Anterior cingulate cortex (tissue), 58 donors: ENCODE measurements at places on chromosomes 5 and 9.
A peak's percentile ranks its signal among the peaks of the same experiment; 100 is the strongest.

DNA sequence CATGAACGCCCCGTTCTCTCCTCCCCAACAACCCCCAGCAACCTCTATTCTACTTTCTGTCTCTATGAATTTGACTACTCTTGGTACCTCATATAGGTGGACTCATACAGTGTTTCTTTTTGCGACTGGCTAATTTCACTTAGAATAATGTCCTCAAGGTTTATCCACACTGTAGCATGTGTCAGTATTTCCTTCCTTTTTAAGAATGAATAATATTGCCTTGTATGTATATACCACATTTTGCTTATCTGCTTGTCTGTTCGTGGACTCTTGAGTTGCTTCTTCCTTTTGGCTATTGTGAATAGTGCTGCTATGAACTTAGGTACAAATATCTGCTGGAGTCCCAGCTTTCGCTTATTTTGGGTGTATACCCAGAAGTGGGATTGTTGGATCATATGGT, 42.7 kb downstream of the IQGAP2 start:
- no peak for DNase-seq

DNA sequence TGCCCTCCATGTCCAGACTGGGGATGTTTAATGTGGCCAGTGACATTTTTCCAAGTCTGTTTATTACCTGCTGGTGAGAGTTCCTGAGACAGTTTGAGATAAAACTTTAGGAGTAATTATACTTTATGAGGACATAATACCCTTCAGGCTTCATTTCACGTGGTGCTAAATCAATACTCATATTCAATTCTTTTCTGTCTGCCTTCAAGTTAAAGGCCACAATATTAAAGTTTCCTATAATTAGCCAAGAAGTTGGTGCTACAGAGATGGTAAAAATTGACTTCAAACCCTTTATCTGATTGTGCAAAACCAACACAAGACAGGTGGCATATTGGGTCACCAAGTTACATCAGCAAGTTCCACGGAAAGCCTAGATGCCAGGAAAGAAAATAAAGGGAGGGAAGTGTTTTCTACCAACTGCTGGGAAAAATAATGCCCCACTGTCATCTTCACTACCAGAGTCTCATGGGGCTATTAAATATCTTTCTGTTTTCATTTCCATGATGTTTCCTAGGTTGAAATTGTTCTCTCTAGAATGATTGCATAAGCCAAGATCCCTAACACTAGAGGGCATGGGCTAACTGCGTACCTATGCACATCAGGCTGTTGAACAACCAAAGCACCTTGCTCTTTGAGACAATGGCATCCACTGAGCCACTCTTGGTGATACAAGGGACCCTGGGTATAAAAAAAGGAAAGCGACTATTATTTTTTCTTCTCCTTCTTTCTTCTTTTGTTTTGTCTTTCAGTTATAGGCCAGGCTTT, 68.7 kb downstream of the INSYN2B start:
- DNase-seq: no peak

DNA sequence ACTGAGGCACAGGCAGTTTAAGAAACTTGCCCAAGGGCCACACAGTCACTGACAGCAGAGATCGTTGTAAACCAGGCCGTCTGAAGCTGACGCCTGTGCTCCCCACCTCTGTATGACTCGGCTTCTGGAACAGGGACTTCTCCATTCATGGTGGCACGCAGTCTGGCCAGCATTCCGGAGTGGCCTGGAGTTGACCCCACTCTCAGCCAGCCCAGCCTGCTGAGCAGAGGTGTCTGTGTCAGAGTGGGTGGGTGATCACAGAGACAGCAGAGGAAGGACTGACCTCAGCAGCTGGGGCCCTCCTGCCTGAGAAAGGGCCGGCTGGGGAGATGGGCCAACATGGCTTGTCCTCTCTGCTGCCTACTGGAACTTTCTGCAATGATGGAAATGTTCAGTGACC, 12.6 kb downstream of the LRSAM1 start:
- DNase-seq: no peak

- no peak for DNase-seq
Measured at GRCh38 chr5:2106721-2107120, 224.0 kb upstream of the IRX4 start.

GRCh38 chr5:87912419-87912818, 356.2 kb downstream of the TMEM161B start:
- no peak for DNase-seq

GRCh38 chr9:7336356-7337065, 463.1 kb downstream of the DMAC1 start:
- no peak for DNase-seq

DNA sequence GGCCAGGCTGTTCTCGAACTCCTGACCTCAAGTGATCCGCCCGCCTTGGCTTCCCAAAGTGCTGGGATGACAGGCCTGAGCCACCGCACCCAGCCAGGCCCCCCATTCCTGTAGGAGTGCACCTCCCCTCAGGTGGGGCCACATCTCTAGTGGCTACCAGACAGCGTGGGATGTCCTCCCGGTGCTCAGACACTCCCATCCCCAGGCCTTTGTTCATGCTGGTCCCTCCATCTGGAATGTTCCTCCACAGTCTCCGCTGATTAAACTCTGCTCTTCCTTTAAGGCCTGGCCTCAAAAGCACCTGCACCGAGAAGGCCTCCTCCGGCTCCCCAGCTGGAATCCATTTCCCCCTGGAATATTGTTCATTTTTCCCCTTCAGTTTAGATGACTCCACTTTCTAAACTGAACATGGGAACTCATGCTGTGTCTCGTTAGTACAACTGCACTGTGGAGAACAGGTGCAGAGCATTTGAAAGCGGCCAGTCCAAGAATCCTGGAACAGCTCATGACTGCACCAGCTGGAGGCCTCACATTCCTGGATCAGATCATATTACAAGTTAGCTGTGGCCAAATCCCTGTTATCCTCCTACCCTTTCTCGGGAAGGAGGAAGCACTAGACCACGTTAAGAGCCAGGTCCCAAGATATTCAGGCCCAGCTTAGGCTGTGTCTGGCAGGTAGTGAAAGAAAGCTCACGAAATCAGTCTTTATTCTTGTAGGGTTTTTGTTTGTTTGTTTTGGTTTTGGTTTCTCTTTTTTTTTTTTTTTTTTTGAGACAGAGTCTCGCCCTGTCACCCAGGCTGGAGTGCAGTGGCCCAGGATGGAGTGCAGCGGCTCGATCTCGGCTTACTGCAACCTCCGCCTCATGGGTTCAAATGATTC, 10.8 kb upstream of the PRRC2B start:
- DNase-seq: peak; percentile 29

DNA sequence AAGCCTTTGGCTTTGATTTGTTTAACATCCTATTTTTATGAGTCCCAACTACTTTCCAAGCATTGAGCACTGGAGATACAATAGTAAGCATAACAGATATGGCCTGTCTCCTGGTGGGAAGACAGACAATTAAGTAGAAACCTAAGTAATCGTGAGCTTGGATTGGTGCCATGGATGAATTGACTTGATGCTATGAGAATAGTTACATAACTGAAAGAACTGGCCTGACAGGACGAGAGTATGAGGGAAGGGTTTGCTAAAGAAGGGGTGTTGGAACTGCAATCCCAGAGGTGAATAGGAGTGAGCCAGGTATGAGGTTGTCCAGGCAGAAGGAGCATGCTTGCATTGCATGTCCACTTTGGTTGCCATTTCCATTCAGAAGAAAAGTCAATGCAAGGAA, 52.4 kb downstream of the GPR21 start:
- no peak for DNase-seq

DNA sequence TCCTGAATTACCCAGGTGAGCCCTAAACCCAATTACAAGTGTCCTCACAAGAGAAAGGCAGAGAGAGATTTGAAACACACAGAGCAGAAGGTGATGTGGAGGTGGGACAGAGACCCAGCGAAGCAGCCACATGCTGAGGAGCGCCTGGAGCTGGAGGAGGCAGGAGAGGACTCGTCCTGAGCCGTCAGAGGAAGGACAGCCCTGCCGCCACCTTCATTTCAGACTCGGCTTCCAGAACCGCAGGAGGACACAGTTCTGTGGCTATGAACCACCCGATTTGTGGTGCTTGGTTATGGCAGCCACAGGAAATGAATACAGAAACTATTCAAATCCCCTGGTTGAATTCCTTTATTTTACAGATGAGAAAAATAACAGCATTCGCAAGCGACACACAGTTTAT, 16.4 kb upstream of the FBP1 start:
- DNase-seq: no peak
